ENCODE measurements at places on chromosomes 1 and 21. TPM values are rescaled to one million over a fixed set of nuclear protein-coding genes. Genes with fewer than 3 reads are reported as not detected.

GRCh38 chr1:41500781-41501518 is 16.5 kb upstream of the EDN2 start:
- DNase-seq = no peak

- no peak for DNase-seq
Measured at GRCh38 chr1:48924099-48924498, 147.4 kb upstream of the BEND5 start.

DNA sequence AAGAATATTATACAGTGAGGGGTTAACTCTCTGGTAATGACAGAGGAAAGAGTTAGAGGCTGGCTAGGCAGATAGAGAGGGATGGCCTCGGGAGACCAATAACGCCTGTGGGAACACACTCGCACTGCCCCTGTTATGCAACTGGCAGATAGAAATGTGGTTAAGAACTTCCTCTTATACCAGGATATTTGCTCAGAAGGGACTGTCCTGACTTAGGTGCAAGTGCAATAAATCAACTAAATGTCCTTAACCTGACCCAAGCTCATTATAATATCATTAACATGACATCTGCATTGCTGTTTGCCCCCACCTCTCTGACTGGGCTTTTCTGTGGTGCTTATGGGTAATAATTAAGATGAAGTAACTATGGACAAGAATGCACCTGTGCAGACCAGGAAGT is 1518.0 kb downstream of the NCAM2 start:
- no peak for DNase-seq

The CR1 gene
- not detected for polyA plus RNA-seq

The GPR61 gene
- not detected for polyA plus RNA-seq

GRCh38 chr1:65946960-65947359 is 154.3 kb downstream of the PDE4B start:
- peak; percentile 22 for DNase-seq

DNA sequence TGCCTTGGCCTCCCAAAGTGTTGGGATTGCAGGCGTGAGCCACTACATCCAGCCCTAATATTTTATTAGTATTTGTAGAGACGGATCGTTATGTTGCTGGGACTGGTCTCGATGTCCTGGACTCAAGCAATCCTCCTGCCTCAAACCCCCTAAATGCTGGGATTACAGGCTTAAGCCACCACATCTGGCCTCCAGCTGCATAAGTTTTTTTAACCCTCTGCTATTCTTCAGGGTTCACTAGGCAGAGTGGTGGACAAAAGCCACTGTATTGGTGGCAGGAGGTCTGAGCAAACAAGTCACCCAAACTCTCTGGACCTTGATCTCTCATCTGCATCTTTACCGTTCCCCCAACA is 10.1 kb upstream of the CLIC4 start:
- no peak for DNase-seq

GRCh38 chr1:59173721-59174120 is 123.2 kb upstream of the FGGY start:
- DNase-seq = peak; percentile 93

DNA sequence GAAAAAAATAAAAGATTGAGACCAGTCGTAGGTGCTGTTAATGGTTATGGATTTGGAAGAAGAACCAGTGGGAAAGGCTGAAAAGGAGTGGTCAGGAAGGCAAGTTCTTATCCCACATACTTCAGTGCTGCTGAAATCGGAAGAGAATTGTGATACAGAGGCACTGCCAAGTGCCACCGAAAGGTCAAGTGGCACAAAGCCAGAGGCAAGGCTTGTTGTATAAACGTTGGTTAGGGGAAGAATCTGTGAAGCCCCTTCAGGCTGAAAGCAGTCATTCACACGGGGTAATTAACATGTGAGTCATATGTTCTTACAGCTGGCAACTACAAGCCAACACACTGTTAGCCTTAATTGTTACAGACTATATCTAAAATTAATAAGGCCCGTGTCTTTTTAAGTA is 48.8 kb downstream of the ZBTB40 start:
- DNase-seq = peak; percentile 59

- peak; percentile 72 for DNase-seq
Measured at GRCh38 chr1:6259491-6260362, 1.2 kb downstream of the GPR153 start.

DNA sequence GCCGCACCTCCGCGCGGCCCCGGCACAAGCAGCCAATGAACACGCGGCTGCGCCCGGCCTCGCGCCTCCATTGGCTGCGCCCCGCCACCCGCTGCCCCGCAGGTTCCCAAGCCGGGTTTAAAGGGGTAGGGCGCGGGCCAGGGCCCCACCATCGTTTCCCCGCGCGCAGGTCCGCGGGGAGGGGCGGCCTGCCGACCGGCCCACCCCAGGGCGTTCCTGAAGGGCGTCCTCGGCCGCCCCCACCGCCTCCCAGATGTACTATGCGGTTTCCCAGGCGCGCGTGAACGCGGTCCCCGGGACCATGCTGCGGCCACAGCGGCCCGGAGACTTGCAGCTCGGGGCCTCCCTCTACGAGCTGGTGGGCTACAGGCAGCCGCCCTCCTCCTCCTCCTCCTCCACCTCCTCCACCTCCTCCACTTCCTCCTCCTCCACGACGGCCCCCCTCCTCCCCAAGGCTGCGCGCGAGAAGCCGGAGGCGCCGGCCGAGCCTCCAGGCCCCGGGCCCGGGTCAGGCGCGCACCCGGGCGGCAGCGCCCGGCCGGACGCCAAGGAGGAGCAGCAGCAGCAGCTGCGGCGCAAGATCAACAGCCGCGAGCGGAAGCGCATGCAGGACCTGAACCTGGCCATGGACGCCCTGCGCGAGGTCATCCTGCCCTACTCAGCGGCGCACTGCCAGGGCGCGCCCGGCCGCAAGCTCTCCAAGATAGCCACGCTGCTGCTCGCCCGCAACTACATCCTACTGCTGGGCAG is at the start of gene OLIG1:
TSS of gene OLIG1 (plus strand) at position 148 of the 750 bp plus-strand sequence. CDS start at position 254, 106 bp downstream.
- DNase-seq = peak; percentile 10

The KRTAP10-1 gene
- not detected for polyA plus RNA-seq

GRCh38 chr21:29017639-29018237 is 1.4 kb downstream of the RWDD2B start:
- DNase-seq = no peak

GRCh38 chr1:210938416-210938925 is 195.5 kb downstream of the KCNH1 start:
- DNase-seq = peak; percentile 4

All from IMR-90 (cell line).